Thoracic aorta (tissue), 2 donors: ENCODE measurements at places on chromosomes 3 and 15. TPM values are rescaled to one million over a fixed set of nuclear protein-coding genes. Genes with fewer than 3 reads are reported as not detected.

Gene PEAK1
- 95.9 TPM for total RNA-seq

GRCh38 chr3:117763561-117763960, 1054.0 kb downstream of the TUSC7 start:
- H3K27me3 ChIP-seq, result no peaks in the 10 kb centered on the region
- H3K4me1 ChIP-seq, result no peaks in the 10 kb centered on the region
- H3K27ac ChIP-seq, result no peak overlapping the region
- no peak overlapping the region for H3K4me3 ChIP-seq
- no peak for DNase-seq

Gene SATB1
- 33.0 TPM for total RNA-seq

- no peaks in the 10 kb centered on the region for H3K36me3 ChIP-seq
- H3K27me3 ChIP-seq, result no peaks in the 10 kb centered on the region
- H3K4me3 ChIP-seq, result no peak overlapping the region
- H3K4me1 ChIP-seq, result no peaks in the 10 kb centered on the region
Observed at GRCh38 chr3:98545940-98546339, 14.2 kb downstream of the GPR15 start.

DNA sequence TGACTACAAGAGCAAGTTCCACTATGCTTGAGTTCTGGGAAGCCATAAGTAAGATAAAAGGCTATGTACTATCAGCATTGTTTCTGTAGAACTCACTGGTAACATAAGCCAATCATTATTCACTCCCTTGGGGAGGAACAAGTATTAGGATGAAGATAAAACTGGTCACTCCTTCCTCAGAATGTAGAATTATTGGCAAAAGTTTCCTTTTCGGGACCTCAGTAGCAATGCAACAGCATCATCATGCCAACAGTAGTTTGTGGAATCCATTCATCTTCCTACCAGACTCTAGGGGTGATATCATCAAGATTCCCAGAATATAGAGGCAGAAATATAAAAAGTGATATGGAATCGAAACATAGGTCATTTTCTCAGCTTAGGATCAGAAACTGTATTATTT, 209.5 kb downstream of the PLOD2 start:
- H3K4me1 ChIP-seq, result no peaks in the 10 kb centered on the region
- no peak overlapping the region for H3K4me3 ChIP-seq
- H3K36me3 ChIP-seq, result no peaks in the 10 kb centered on the region
- no peak overlapping the region for H3K27ac ChIP-seq
- DNase-seq, result no peak
- no peaks in the 10 kb centered on the region for H3K27me3 ChIP-seq

DNA sequence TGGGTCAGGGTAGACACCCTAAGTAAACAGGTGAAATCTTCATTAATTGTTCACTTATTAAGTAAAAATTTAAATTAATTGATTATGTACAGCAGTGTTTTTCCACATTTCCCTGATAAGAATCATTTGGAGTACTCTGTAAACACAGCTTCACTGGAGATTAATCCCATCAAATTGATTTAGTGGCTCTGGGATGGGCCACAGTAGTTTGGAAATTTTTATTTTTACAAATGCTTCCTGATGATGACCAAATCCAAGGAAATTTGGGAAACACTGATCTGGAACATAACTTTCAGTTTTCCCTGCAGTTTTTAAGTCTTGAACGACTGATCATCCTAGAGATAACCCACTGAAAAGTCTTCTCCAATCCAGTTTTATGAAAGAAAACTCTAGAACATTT, 18.8 kb upstream of the RPLP1 start:
- peaks cover 8% of the 10 kb centered on the region for H3K36me3 ChIP-seq
- no peak for DNase-seq
- no peaks in the 10 kb centered on the region for H3K4me1 ChIP-seq
- no peaks in the 10 kb centered on the region for H3K27me3 ChIP-seq

DNA sequence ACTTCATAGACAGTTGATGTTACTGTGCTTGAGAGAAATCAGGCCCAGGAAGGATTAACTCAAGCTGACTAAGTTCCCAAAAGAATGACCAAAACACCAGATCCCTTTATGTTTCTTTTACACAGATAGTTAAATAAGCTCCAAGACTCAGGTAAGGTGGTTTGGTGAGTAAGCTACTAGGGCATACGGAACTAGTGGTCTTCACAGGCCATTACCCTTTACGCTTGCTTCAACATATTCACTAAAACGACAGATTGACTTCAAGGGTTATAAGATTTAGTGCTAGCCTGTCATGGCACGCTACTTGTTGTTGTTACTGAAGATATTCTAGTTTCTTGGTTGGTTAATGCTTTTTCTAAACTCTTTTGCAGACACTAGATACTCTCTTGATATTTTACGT, 369.3 kb downstream of the LPP start:
- H3K27me3 ChIP-seq, result no peaks in the 10 kb centered on the region
- no peak for DNase-seq
- no peak overlapping the region for H3K27ac ChIP-seq
- H3K4me1 ChIP-seq, result peaks cover 80% of the 10 kb centered on the region
- peaks cover 10% of the 10 kb centered on the region for H3K36me3 ChIP-seq
- no peak overlapping the region for H3K4me3 ChIP-seq

DNA sequence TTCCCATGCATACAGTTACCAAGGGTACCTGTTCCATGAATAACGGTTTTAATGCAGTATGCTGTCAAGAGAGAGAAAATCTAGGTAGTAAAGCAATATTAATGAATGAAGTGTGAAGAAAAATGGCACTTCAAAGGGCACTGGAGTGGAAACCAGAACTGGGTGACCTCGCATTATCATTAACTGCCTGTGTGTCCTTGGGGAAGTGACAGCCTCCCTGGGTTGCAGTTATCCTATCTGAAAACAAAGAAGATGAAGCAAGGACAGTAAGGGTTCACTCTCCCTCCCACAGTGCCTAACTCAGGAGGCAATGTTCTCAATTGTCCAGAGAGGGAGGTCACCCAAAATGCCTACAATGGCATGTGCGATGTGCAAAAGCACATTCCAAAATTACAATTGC, 15.1 kb downstream of the MTHFS start:
- no peak overlapping the region for H3K27ac ChIP-seq
- H3K27me3 ChIP-seq, result no peaks in the 10 kb centered on the region
- H3K4me1 ChIP-seq, result no peaks in the 10 kb centered on the region
- no peak for DNase-seq

Gene CHDH
- total RNA-seq, result 8.4 TPM

Gene MKRN3
- total RNA-seq, result 5.0 TPM

GRCh38 chr15:83685916-83686332, 32.0 kb downstream of the ADAMTSL3 start:
- no peaks in the 10 kb centered on the region for H3K27me3 ChIP-seq
- peak overlapping the region; percentile 12 for H3K4me3 ChIP-seq
- no peak for DNase-seq
- no peaks in the 10 kb centered on the region for H3K36me3 ChIP-seq
- H3K27ac ChIP-seq, result no peak overlapping the region

Gene GUCA1C
- not detected for total RNA-seq

DNA sequence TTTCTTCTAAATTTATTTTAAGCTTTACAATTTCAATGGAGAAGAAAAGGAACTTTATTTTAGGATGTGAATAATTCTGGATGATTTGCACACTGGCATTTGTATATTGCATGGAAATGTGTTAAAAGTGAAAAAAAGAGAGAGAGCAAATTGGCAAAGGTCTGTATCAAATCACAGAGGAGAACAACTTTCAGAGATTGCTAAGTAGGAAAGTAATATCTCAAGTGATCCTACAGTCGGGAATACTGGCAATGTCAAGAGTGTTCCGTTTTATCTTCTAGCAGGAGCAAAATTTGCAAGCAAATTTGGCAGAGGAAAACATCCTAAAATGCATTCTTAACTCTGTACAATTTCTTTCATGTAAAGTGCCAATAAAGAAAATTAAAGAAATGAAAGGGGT, 97.1 kb upstream of the TMC3 start:
- no peaks in the 10 kb centered on the region for H3K27me3 ChIP-seq
- no peaks in the 10 kb centered on the region for H3K36me3 ChIP-seq
- no peak overlapping the region for H3K27ac ChIP-seq
- no peak overlapping the region for H3K4me3 ChIP-seq

Gene IGSF11
- total RNA-seq, result 0.71 TPM

- H3K36me3 ChIP-seq, result no peaks in the 10 kb centered on the region
- H3K4me1 ChIP-seq, result no peaks in the 10 kb centered on the region
- no peak overlapping the region for H3K27ac ChIP-seq
- H3K27me3 ChIP-seq, result no peaks in the 10 kb centered on the region
Observed at GRCh38 chr15:100794008-100794407, 85.6 kb upstream of the ALDH1A3 start.

Gene SNRPA1
- total RNA-seq, result 31.0 TPM

Gene CX3CR1
- total RNA-seq, result 0.28 TPM

DNA sequence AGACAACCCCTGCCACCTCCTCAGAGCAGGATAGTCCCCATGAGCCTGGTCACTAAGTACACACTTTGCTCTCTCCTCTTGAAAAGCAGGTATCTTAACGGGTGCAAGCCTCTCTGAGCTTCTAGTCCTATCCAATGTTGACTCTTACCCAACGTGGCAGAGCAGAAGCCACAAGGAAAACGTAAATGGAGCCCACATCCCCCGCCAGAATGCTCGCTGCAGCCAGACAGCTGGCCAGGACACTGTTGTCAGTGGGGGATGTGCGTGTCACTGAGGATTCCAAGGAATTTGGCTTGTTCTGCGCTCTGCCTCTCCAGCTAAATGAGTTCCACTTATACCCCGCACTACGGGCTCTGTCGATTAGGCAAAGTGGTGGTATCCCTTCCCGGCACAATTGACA, 67.8 kb upstream of the IGF1R start:
- no peak overlapping the region for H3K27ac ChIP-seq
- peaks cover 14% of the 10 kb centered on the region for H3K27me3 ChIP-seq
- no peak overlapping the region for H3K4me3 ChIP-seq
- no peak for DNase-seq

Gene DAZL
- total RNA-seq, result not detected

DNA sequence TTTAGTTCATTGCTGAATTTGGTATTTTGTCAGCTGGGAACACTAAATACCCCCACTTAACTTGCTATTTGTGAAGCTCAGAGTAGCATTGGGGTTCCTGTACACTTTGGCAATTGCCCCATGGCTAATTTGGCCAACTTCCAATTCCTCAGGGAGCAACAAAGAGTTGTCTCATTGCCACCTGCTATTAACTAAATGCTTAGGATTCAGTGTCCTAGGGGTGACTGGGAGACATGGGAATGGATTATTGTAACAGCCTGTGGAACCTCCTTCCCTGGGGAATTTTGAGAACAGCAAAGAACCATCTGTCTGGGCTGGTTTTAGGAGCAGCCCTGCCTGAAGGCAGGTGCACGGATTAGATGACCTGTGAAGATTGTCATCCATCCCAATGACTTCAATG, 437.4 kb upstream of the TPRG1 start:
- no peak overlapping the region for H3K4me3 ChIP-seq
- H3K27ac ChIP-seq, result no peak overlapping the region
- no peaks in the 10 kb centered on the region for H3K36me3 ChIP-seq
- peaks cover 16% of the 10 kb centered on the region for H3K4me1 ChIP-seq
- no peak for DNase-seq
- H3K27me3 ChIP-seq, result no peaks in the 10 kb centered on the region

- H3K4me3 ChIP-seq, result peak overlapping the region; percentile 58
- no peaks in the 10 kb centered on the region for H3K36me3 ChIP-seq
- peak overlapping the region; percentile 77 for H3K27ac ChIP-seq
- no peaks in the 10 kb centered on the region for H3K27me3 ChIP-seq
- H3K4me1 ChIP-seq, result peaks cover 11% of the 10 kb centered on the region
Observed at GRCh38 chr3:127762077-127762786, 60.1 kb downstream of the MGLL start.

- no peaks in the 10 kb centered on the region for H3K27me3 ChIP-seq
- H3K4me3 ChIP-seq, result no peak overlapping the region
- H3K4me1 ChIP-seq, result peaks cover 11% of the 10 kb centered on the region
- no peaks in the 10 kb centered on the region for H3K36me3 ChIP-seq
- DNase-seq, result no peak
Observed at GRCh38 chr3:95926904-95927501, 887.4 kb upstream of the EPHA6 start.

DNA sequence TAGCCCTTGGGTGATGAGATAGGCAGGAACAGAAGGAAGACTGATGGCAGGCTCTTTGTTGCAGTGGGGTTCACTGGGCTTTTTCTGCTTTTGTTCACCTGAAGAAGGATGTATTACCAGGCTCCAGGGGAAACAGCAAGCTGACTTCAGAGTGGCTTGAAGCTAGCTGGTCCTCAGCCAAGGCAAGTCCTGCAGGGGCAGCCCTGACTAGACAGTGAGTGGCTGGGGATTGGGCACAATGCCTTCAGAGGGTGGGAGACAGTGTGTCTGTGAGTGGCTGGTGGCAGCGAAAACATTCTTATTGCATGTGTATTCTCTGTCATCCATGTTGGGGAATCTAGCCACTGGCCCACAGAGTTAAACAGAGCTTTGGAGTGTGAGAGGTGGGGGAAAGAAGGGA, 2.3 kb upstream of the TEX264 start:
- no peaks in the 10 kb centered on the region for H3K27me3 ChIP-seq
- H3K4me1 ChIP-seq, result peaks cover 25% of the 10 kb centered on the region
- no peak for DNase-seq
- H3K27ac ChIP-seq, result no peak overlapping the region

DNA sequence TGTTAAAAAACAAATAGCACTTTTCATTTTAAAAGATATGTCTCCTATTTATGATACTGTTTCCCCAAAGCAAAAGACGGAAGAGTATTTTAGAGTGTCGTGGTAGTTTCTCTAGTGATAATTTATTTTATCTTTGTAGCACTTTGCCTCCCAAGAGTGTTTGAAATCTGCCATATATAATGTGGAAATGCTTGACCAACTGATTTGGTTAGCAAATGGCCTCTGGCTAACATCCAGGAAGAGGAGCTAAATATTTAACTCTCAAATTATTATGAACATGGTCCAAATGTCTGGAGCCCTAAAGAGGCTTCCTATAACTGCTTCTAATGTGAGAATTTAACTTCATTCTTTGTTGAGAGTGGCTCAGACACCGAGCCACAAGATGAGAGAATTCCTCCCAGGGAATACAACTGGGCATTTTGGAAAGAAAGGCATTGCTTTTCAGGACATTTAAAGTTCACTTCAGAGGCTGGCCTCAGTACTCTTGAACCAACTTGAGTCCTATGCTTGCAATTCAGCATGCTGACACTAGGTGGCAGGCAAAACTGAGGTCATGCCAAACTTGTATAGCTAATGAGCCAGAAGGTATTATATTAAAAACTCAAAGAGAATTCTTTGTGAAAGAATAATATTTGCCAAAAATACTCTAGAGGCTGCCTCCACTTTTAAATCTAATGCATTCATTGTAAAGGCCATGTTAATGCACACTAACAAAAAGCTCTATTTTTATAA, 104.5 kb downstream of the RARB start:
- H3K36me3 ChIP-seq, result no peaks in the 10 kb centered on the region
- no peaks in the 10 kb centered on the region for H3K27me3 ChIP-seq
- H3K4me3 ChIP-seq, result no peak overlapping the region
- peaks cover 8% of the 10 kb centered on the region for H3K4me1 ChIP-seq
- no peak overlapping the region for H3K27ac ChIP-seq
- DNase-seq, result no peak

Gene HYAL1
- total RNA-seq, result 6.1 TPM

DNA sequence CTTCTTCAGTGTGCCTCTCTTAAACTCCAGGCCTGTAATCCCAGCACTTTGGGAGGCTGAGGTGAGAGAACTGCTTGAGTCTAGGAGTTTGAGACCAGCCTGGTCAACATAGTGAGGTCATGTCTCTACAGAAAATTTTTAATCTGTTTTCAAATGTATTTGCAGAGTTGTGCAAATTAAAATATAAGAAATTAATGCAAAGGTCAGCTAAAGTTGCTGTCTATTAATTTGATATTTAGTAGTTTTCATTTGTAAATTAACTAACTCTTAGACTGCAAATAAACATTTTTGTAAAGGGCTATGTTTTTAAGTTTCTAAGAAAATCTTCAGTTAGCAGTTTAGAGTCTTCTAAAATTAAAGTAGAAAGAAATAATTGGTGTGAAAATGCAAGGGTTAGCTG, 99.9 kb upstream of the TJP1 start:
- H3K36me3 ChIP-seq, result no peaks in the 10 kb centered on the region
- DNase-seq, result no peak
- peaks cover 20% of the 10 kb centered on the region for H3K4me1 ChIP-seq
- H3K4me3 ChIP-seq, result no peak overlapping the region
- no peaks in the 10 kb centered on the region for H3K27me3 ChIP-seq
